ENCODE measurements at places on chromosomes 3 and 15.

DNA sequence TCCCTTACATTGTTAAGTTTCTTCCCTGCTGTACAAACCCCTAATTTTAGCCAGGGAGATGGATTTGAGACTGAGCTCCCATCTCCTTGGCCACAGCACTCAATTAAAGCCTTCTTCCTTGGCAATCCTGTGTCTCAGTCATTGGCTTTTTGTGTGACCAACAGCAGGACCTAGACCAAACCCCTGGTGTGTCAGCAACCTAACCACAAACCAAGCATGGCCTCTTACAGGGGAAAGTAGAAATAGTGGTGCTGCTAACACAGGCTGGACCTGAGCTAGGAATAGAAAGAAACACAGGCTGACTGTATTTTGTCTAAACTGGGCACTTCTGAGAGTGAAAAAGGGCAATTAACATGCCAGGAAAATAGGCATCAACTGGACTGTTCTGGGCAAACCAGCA is 37.9 kb downstream of the PPCDC start:
- DNase-seq = no peak

GRCh38 chr3:120646771-120647432 is 35.1 kb downstream of the HGD start:
- no peak for DNase-seq

DNA sequence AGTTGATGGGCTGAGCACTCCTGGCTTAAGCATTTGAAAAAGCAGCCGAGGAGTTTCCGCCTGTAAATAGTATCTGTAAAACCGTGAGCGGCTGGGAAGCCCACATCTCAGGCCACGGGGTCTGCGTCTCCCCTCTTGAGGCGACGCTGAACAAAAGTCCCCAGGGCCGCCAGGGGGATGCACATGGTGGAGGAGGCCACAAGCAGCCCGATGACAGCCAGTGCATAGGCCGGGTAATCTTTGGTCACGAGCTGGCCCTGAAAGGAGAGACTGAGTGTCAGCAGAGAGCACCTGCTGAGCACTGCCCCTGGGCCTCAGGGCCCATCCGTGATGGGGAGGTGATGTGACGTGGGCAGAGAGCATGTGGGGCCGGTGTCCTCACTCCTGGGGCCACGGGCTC is 37.5 kb downstream of the SLC6A20 start:
- DNase-seq = no peak

DNA sequence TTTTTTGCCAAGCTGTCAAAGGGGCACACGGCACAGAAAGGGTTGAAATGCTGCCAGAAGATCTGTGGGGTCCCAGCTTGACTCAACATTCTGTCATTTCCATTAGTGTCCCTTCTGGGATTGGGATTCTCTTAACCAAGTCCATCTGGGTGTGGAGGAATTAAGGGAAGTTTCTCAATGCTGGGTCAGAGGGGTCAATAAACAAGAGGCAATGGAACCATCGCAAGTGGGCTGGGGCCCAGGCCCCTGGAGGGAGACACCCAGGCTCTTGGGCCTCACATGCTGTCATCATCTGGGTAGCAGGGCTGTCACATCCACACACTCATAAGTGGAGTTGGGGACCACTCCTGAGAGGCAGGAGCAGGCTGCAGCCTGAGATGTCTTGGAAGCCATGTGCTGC is 8.1 kb upstream of the APOD start:
- no peak for DNase-seq

DNA sequence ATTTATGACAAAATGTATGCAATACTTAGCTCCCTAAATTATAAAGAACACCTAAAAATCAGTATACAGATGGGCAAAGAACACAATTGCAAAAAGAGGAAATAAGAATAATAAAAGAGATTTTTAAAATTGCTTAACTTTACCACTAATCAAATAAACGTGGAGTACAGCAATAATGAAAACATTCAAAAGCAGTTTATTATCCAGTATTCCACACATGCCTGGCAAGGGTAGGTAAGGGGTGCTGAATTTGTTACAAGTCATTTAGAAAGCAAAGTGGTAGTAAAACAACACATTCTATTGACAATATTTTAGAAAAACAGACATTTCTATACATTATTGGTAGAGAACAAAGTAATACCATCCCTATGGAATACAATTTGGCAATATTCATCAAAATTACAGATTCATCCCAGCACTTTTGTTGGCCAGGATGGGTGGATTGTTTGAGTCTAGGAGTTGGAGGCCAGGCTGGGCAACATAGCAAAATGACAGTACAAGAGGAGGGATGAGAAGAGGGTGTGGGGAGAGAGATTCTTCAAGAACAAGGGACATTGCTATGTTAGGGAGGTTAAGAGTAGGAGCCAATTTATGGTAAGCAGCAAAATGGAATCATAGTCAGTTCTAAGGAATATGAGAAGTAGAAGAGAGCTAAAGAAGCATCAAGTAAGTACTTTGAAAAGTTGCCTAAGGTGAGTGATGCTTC is 3.7 kb upstream of the ACKR4 start:
- DNase-seq = no peak
